ENCODE measurements at places on chromosomes 3 and 15.

GRCh38 chr15:41251411-41251810 is 20.3 kb downstream of the CHP1 start:
- no peak for DNase-seq

DNA sequence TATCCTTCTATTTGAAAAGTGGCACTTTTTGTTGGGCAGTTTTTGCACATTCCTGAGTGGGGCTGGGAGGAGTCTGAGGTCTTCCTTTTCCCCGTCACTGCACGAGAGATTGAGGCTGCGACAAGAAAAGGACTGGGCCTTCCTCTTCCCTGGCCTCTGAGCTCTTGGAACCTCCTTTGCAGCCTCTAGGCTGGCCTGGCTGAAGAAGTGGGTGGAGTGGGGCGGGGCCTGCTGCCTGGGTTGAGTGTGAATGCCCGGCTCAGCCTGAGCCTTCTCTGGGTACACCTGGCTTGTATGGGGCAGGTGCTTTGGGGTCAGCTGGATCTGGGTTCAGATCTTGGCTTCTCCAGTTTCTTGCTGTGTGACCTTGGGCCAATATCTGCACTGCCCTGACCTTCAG is 43.1 kb downstream of the PLXNA1 start:
- DNase-seq = no peak

- no peak for DNase-seq
Measured at GRCh38 chr3:188316723-188317070, 162.7 kb downstream of the LPP start.

DNA sequence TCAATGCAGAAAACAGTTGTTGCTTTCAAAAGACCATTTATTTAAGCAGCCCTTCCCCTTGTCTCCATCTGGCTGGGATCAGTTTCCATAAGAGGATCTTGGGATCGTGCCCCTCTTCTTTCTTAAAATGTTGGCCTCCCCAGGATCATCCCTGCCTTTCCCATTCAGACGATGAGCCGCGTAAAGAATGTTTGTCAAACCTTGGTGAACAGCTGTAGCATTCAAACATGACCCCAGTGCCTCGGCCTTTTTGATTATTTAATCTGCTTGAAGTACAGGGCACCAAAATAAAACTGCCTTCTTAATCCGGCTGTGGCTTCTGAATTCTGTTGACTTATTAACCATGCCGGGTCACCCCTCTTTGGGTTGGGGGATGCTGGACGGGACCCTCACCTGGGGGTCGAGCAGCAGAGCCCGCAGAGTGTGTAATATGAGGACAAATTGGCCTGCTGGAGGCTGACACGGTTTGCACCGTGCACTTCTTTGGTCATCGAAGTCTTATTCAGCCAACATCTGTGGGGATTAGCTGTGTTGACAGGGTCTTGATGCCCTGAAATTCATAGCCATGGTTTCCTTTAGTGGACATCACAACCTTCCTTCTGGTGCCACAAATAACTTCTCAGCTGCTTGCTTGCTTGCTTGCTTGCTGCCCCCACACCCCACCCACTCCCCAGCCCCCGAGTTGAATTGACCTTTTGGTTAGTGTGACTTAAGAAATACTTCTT is at the start of gene LRTM1:
Gene LRTM1 (minus strand): TSS at position 14 of the 725 bp plus-strand sequence. CDS start 148 bp downstream, outside the sequence.
- no peak for DNase-seq

DNA sequence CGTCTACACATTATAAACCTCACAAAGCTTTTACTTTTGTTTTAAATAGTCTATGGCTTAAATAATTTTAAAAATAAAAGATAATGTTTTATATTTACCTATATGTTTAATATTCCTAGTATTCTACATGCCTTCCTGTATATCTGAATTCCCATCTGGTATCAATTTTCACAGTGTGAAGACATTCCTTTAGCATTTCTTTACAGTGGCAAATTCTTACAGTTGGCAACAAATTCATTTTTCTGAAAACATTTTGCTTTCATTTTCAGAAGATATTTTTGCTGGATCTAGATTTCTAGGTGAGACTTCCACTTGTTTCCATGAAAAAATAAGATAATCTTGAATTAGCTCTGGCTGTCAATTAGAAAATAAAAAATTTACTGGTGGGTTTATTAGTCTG is 471.4 kb upstream of the NAALADL2 start:
- DNase-seq = no peak

- DNase-seq = no peak
Measured at GRCh38 chr3:71421475-71421819, 162.1 kb downstream of the FOXP1 start.

DNA sequence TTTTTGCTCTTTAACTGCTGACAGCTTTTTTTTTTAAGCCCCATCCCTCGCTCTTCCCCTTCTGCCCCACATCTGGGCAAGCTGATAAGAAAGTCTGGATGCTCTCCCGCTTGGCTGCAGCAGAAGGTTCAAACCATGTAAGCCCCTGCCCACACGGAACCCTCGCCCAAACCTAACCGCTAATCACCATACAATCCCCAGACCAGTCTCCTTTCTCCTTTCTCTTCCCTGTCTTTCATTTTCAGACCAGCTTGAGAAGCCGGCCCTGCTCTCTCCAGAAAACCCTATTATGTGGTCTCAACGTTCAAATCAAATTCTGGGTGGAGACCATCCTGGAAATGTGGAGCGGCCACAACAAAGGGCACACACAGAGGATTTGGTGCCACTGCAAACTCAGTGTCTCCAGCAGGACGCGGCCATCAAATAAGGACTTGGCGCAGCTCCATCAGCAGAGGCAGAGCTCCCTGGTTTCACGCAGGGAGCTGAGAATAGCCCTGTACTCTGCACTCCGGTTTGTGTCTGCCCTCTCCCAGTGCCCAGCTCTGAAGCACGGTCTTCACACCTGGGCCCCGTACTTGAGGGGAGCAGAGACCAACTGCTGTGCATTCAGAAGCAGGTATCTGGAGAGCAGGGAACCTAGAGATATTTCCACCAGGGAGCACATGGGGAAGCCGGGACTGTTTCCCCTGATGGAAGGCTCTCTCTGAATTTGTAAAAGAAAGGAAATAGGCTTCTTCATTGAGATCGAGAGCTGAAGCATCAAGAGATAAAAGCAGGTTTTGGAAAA is 92.6 kb downstream of the XXYLT1 start:
- DNase-seq = no peak

DNA sequence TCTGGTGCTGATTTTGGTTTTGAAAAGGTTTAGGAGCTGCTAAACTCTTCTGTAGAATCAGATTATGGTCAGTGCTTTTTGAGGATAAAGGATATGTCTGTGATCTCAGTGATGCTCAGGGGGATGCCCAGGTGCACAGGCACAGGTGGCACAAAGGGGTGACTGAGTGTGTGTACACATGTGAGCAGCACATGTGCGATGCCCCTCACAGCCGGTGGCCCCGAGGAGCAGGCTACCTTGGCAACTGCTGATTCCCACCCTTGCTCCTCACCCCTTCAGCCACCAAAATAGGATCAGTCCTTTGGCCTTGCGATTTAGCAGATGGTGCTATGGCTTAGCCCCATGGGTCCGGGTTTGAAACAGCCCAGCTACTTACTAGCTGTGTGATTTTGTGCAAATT is 51.1 kb downstream of the POMGNT2 start:
- DNase-seq = no peak

GRCh38 chr3:134362221-134362620 is 12.0 kb downstream of the AMOTL2 start:
- DNase-seq = no peak

DNA sequence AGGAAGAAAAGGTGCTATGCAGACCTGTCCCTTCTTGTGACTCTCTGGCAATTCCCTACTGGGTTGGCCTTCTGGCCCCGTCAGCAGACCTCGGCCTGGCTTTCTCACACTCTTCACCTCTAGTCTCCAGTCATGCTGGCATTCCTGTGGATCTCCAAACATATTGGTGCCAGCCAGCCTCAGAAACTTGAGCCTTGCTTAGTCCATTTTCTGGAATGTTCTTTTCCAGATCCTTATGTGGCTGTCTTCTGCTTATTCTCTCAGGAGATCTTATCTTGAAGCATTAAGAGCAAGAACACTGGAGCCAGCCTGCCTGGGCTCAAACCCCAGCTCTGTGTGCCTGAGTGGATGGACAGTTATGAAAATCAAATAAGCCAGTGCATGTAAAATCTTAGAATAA is 88.2 kb upstream of the NTRK3 start:
- no peak for DNase-seq

DNA sequence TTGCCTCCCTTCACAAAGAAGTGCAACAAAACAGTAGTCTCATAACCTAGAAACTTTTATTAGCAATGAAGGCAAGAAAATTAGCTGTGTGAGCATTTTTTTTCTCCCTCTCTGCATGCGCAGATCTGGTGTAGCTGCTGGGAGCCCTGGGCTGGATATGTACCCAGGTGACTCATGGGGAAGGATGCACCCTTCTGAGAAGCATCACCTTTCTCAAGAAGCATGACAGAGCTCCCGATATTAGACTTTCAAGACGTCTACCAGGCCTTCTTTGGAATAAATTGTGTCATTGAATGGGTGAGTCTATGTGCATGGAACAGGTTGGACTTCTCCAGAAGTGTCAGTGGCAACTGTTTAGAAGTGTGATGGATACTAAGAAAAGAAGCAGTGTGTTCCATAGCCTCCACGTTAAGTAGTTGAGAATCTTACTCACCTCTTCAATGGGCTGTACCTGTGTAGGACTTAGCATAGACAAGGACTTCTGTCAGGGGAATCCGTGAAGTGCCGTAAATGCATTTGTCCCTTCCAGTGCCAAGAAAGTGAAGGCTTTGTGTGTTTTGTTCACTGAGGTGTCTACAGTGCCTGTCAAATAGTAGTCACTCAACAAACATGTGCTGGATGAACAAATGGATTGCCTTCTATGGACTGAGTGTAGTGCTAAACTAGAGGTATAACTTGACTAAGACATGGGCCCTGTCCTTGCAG is 47.7 kb upstream of the RASGRP1 start:
- no peak for DNase-seq

- DNase-seq = no peak
Measured at GRCh38 chr3:148149556-148149955, 548.1 kb upstream of the AGTR1 start.

- DNase-seq = no peak
Measured at GRCh38 chr15:77516786-77517185, 96.1 kb downstream of the HMG20A start.

DNA sequence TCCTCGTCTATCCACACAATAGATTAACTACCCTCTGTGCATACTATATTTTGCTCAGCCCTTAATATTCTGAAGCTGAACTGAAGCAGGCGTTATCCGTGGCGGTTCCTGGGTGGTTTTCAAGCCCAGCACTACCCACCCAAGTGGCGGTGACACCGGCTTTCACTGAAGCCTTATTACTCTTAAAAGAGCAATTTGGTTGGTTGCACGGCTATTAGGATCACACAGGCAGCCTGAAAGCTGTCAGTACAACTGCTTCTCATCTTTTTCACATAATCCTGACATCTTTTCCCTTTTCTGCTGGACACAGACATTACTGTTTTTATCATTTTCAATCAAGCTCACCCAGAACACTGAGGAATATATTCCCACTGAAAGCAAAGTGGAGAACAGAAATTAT is 525.3 kb upstream of the ZNF717 start:
- no peak for DNase-seq

DNA sequence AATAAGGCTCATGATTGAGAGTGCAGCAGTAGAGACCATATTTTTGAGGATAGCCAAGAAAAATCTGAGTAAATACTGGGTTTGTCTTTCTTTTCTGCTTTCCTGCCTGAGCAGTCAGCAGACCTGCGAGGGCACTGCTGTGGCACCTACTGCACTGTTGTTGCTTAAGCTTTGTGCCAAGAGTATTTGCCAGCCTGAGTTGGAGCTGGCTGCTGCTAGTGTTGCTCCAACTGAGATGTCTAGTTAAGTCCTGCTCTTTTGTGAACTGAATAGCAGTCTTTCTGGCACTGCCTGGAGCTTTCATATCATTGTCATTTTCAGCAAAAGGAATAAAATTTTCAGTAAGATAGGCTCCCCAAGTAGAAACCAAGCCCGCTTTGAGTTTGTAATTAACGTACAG is 214.5 kb upstream of the P2RY1 start:
- no peak for DNase-seq

DNA sequence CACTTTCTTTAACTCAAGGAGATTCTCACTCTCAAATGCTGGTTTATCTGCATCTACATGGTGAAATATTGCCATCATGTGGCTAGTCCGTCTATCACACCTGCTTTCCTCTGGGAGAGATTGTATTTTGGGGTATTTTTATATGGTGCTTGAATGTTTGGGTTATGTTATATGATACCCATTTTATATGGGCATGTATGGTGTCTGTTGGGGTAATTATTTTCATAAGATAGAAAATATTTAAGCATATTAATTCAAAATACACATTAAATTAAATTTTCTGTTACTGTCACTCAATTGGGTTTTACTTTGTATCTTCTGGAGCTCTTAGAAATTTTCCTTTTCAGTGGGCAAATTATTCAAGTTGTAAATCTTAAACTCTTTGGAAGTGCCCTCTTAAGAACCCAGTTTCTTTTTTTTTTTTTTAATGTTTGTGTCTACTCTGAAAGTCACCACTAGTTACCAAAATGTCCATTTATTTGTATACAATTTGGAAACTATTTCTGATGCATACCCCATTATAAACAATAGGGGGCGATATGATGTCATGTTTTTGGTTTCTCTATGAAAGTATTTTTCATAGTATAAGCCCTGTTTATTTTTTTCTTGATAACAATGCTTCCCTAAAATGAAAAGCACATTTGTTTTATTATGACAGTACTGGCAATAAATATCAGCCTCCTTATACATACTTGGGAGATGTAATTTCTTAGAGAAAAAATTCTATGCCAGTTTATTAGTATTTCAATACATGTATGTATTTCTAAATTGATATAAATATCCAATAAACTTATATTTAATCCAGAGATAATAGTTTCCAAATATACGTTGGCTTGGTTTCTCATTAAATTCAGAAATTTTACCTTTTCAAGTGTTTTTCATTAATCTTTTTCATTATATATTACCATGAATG is 36.1 kb upstream of the PLSCR5 start:
- DNase-seq = no peak

DNA sequence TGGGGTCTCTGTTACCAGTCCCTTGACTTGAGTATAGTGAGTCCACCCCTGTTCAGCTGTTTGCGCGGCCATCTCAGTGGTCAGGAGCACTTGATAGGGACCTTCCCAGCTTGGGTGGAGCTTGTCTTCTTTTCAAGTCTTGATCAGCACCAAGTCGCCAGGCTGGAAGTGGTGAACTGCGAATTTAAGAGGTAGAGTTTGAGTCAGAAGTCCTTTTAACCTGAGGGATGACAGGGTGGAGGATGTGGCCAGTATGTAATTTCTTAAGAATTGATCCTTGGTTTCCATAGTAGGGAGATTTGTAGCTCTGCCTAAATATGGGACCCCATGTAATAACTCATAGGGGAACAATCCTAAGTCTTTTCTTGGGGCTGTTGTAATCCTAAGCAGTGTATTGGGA is 86.3 kb upstream of the XCR1 start:
- no peak for DNase-seq

DNA sequence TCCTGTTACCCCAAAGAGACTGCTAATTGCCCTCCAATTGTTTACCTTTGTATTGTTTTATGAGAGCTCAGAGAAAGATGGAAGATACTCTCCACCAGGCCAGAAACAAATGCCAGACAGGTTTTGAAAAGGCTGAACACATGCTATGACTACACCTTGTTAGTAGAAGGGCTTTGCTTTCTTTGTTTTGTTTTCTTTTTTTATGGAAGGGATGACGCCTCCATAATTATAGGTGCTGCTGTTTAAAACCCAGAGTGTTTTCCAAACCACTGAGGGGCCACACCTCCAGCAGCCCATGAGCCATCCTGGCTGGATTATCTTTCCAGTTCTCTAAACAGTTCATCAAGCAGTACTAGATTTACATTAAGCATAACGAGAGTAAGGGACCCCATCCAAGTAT is 5.6 kb upstream of the FOXP1 start:
- no peak for DNase-seq
